ENCODE measurements at places on chromosomes 12 and 14. TPM values are rescaled to one million over a fixed set of nuclear protein-coding genes. Genes with fewer than 3 reads are reported as not detected.

WNT1 gene
- total RNA-seq: not detected

DNAJC22 gene
- 4.5 TPM for total RNA-seq

SLC4A8 gene
- total RNA-seq: 80.0 TPM

PRPF40B gene
- total RNA-seq: 26.4 TPM

SLC2A14 gene
- total RNA-seq: 1.3 TPM

THTPA gene
- 19.3 TPM for total RNA-seq
